ENCODE measurements at places on chromosomes 12 and 14.

DNA sequence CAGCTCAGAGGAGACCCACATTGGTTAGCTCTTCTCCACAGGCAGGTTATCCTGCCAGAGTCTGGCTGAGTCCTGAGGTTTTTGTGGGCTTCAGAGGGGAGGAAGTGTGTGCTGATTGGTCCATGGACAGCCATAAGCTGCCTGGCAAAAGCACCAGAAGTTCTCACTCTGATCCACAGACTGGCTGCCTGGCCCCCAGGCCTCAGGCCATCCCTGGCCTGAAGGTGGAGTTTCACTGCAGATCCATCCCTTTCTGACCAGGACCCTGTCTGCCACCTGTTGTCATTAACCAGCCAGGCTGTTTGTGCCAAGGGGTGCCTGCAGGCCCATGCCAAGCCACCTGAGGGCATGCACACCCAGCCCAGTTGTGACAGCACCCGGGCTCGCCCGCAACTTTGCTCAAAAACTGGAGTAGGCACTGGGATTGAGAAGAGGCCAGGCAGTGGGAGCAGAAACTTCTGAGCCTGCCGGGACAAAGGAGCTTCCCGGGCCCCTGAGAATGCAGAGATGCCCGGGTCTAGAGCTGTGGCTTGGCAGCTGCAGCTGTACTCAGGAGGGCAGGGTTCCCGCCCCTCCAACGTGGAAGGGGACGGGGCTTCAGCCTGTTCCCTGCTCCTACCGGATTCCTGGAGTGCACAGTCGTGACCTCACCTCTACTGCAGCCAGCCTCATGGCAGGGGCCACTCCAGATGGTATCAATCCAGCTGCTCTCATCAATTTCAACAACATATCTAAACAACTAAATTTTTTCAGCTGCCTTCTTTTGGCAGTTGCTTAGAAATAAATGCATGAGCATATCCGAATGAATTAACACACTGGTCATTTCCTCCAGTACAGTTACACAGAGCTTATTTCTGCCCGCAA, 1277.3 kb downstream of the SLC16A7 start:
- DNase-seq: no peak

DNA sequence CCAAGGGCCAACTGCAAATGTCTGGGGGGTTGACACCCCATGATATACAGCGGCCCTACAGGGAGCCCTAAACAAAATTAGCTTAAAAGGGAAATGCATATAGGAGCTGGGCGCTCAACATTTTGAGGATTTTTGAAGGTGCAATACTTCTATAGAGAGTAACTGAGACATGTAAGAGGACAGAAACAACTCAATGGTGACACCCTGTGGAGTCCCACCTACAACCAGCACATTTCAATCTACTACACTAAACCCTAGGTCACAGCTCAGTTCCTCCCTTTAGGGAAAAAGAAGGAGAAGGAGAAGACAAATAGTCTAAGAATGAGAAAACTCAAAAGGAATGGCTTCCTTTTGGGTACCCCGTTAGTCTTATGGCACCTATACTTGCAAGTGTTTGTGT, 1010.5 kb upstream of the NOVA1 start:
- DNase-seq: no peak

DNA sequence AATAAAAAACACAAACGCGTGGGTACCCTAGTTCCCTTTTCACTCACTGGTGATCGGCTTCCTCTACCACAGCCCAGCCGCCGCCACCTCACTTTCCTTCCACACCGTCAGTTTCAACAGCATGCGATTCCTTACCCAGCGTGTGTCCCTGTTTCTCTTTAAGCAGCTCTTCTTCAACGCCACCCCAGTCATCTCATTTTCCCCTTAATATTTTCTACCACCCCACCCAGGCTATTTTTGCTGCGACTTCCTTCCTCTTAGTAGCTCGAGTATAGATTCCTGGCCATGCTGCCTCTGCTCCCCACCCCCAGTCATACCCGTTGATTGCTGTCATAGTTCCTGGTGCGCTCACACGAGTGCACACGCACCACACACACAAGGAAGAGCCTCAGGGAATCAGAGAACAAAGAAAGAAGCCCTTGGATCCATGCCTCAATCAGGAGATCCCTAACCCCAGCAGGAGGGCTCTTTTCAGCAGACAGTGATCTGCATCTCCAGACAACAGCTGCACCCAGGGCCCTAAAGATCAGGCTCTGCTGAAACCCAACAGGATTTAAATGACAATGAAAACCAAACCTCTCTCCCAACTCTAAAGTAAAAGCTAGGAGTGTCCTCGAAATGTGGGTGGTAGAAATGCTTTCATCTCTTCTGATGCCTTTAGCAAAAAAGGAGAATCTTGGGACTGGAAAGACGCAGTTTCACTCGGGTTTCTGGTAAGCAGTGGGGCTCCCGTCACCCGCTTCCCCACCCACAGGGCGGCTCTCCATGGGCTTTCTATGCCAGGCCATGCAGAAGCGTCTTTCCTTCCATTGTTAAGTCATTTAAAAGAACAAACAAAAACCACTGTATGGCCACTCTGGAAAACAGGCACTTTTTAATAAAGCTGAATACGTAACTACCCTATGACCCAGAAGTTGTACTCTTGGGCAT, 23.8 kb downstream of the VPS37B start:
- DNase-seq: peak; percentile 97

DNA sequence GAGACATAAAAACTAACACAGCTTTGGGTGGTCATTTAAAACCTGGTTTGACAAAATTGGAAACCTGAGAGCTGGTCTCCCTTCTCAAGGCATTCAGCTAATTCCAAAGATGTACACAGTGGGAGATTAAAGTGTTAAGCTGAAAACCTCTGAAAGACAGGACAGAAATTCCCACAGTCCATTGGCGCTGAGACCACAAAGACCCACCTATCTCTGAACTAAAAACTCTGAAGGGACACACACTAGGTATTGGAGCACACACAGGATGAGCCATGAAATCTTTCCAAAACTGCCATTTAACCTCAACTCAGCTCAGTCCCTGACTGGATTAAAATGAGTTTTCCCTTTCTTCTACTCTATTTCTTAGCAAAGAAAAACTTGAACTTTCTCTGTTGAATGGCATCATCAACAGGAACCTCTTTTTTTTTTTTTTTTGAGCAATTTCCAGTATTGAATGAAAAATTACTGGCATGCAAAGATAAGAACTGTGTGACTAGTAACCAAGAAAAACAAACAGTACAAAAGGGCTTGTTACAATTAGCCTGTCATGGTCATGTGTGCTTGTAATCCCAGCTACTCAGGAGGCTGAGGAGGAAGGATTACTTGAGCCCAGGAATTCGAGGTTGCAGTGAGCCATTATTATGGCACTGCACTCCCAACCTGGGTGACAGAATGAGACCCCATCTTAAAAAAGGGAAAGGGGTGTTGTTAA, 82.4 kb downstream of the IPO8 start:
- peak; percentile 28 for DNase-seq

GRCh38 chr12:106219043-106219442, 28.8 kb downstream of the CKAP4 start:
- no peak for DNase-seq

- DNase-seq: no peak
Observed at GRCh38 chr12:84416626-84417025, 496.0 kb downstream of the SLC6A15 start.

All from NCI-H146 (cell line).